ENCODE measurements at places on chromosomes 1 and 21.

- DNase-seq: no peak
Measured at GRCh38 chr1:176745945-176746344, 283.0 kb downstream of the PAPPA2 start.

DNA sequence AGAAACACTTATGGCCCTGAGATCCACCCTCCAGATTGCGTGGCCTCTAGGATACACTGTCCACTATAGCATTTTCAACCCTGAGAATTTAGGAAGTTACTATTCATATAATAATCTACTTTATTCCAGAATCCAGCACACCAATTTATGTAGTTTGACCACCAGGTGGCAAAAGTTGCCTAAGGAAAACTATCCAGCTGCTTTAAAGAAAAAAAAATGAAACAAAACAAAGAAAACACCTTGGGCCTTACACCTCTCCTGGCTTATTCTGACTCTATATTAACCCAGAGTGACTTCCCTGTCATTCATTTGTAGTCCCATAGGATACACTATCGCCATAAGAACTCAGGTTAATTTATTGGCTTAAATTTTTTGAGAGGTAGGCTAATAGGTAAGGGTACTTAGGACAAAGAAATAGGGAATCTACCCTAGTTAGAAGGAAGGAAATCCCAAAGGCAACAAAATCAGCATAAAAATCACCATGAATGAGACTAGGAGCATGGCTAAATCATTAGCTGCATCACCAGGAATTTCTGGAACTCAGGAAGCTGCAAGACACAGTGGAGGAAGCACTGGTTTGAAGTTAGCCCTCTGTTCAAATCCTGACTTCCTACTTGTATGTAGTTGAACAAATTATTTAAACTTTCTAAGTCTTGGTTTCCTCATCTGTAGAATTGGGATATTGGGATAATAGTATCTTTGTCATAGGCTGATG lies 107.5 kb downstream of the SPAG17 start:
- DNase-seq: no peak

DNA sequence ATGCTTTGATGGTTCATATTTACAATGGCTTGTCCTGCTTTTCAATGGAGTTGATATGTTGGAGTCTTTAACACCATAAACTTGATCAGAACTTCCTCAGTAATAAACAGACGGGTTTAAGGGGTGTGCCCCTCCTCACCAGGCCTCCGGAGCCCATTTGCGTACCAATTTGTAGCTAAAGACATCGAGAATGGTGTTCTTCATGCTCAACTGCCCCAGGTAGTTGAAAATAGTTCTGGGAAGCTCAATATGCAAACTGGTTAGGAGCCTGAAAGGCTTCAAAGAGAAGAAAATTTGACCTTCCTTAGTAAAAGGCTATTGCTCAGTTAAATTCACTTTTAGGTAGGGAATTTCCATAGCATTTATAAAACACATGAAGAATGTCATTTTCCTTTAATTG lies 68.1 kb upstream of the RRP15 start:
- no peak for DNase-seq

- no peak for DNase-seq
Measured at GRCh38 chr1:109807402-109807801, 43.7 kb upstream of the EPS8L3 start.

DNA sequence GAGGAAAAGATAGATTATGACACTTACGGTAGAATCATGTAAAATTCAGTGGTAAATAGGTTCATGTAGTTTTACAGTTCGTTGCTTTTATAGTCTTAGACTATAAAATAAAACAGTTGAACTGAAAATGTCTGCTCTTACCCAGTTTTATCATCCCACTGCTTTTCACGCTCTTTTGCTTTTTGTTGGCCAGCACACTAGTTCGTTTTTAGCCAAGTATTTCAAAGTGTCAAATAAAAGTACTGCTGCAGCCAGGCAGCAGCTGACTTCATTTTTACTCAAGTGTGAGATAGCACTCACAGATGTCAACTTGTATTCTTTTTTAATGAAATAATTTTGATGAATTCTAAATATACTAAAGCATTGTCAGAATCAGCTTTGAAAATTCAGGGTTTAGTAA lies 18.5 kb upstream of the BTG3 start:
- DNase-seq: no peak

DNA sequence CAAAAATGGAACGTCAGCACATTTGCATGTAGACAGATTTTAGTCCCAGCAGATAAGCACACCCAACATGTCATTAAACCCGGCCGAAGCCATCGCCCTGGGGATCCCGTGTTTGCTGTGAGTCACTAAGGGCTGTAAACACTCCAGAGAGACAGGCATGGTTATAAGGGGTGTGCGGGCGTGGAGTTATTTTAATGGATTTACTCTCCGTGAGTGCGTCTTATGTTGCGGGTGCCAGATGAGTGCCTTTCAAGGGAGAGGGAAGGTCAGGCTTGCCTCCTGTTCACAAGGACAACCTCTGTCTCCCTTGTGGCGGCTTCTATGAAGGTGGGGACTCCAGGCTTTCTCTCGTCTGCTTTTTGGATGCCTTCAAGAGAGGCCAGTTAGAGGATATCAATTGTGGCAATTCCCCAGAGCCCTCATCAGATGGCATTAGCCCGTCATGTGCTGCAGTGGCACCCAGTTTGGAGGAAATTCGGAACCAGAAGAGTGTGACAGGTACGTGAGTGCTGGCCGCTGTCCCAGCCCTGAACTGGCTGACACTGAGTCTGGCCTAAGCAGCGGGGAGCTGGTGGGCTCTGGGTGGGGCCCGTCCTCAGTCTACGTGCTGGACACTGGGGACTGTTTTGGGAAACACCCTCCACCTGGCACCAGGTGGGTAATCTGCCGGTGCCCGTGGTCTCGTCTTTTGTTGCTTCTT lies 223.8 kb upstream of the TMEM51 start:
- no peak for DNase-seq

DNA sequence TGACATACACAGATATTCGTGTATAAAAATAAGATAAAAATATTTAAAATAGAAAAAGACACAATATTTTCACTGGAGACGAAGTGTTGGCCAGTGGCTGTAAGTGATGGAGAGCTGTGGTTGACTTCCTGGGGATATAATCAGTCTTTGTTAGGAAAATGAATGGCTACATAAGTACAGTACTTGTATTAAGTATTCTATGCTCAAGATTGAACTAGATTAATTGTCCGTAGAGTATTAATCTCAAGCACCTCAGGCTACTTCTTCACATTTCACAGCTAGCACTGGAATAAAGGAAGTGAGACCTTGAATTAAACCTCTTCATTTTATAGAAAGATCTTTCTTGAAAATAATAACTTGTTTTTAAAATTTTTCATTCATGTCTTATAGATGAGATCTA lies 39.0 kb upstream of the RGS5 start:
- DNase-seq: no peak

DNA sequence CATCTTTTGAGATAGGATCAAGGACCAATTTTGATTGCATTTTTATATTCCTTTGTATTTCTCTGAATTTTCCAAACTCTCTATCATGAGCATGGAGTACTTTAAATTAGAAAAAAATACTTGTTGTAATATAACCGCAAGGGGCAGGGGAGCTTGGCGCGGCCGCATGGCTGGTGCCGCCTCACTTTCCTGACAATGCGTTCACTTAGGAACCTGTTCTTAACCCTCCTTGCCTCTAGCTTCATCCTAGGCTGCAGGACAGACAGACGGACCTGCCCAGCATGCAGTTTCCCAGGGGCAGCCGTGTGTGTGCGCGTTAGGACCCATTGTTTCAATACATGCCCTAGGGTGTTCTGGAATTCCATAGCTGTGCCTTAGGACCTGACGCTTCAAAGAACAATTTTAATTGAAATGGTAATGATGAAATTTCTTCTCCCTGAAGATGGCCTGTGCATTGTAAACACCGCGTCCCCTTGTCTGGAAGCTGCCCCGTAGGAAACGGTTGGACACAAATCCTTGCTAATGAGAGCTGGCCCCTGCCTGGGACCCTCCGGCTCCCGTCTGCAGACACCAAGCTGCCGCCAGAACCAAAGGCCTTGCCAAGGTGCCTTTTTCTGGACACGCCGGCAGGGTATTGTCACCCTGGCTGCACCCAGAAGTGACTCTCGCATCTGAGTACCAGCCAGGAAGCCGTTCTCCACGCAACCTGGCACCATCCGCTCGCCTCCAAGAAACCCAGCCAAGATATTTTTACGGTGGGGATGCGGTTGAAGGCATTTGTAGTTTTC lies 466.4 kb downstream of the NPHP4 start:
- DNase-seq: no peak

GRCh38 chr1:156745881-156746280 lies 5.0 kb upstream of the MRPL24 start:
- no peak for DNase-seq

GRCh38 chr1:168134642-168135041 lies 2.1 kb downstream of the GPR161 start:
- no peak for DNase-seq

- no peak for DNase-seq
Measured at GRCh38 chr21:45860493-45861155, 120.9 kb upstream of the COL6A1 start.

DNA sequence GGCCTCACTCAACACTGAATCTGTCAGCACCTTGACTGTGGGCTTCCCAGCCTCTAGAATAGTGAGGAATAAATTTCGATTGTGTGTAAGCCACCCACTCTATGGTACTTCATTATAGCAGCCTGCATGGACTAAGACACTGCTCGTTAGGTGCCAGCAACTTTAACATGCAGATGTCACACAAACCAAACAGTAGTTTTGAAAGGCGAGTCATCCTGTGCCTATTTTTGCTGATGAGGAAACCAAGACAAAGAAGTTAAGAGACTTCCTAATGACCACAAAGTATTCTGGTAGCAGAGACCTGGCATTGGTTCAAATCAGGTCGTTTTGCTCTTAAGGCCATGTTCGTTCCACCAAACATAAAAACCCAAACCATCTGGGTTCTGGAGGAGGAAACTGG lies 42.9 kb downstream of the BATF3 start:
- DNase-seq: no peak

DNA sequence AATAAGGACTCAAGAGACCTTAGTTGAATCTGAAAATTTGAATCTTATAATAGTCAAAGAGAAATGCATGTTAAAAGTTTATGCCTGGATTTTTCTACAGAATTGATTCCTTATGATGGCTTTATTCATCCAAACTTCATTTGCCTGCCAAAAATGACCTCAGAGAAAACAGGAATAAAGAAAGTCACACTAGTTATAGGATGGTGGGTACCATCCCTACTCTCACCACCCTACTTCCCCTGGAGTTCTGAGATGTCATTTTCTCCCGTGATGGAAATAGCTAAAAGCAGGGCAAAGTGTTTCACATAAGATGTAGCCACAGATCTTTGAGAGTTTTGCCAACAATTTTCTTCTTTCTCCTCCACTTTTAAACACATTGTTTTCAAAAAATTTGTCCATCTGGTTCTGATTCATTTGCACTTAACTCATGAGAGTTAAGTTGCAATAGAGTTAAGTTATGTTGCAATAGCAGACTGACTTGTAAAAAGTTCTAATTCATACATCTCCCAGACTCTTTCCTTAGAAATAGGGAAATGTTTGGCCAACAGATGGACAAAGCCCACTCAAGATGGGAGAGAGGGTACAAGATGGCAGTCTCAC lies 384.6 kb downstream of the PLPP3 start:
- no peak for DNase-seq

- no peak for DNase-seq
Measured at GRCh38 chr1:29460694-29461093, 224.4 kb downstream of the PTPRU start.

Measured in B cell (primary cell).